ENCODE measurements at places on chromosomes 3 and 15. TPM values are rescaled to one million over a fixed set of nuclear protein-coding genes. Genes with fewer than 3 reads are reported as not detected.

The CA12 gene
- total RNA-seq, result not detected

The FBXO40 gene
- not detected for total RNA-seq

The GADL1 gene
- total RNA-seq, result not detected

The CD276 gene
- total RNA-seq, result 0.20 TPM

The ADGRG7 gene
- not detected for total RNA-seq

The DNAH12 gene
- total RNA-seq, result 0.05 TPM

The DZIP1L gene
- total RNA-seq, result 0.43 TPM

The A4GNT gene
- not detected for total RNA-seq

The CADM2 gene
- not detected for total RNA-seq

The CPN2 gene
- total RNA-seq, result not detected

The MINAR1 gene
- 0.58 TPM for total RNA-seq

The COLQ gene
- 5.0 TPM for total RNA-seq

The GOLGA6D gene
- not detected for total RNA-seq

The FGF12 gene
- total RNA-seq, result not detected

The SCN11A gene
- 0.03 TPM for total RNA-seq

The CRBN gene
- 90.9 TPM for total RNA-seq

The PATL2 gene
- total RNA-seq, result 25.8 TPM

The SPTBN5 gene
- 1.9 TPM for total RNA-seq

The PTPN23 gene
- total RNA-seq, result 34.8 TPM

The RLBP1 gene
- total RNA-seq, result not detected

The ATP13A4 gene
- total RNA-seq, result 1.2 TPM
